D341Med (cell line): ENCODE measurements at places on chromosomes 4 and X.

- peak; percentile 39 for DNase-seq
These were observed 334.9 kb downstream of the DCTD start for GRCh38 chr4:182582245-182582644.

DNA sequence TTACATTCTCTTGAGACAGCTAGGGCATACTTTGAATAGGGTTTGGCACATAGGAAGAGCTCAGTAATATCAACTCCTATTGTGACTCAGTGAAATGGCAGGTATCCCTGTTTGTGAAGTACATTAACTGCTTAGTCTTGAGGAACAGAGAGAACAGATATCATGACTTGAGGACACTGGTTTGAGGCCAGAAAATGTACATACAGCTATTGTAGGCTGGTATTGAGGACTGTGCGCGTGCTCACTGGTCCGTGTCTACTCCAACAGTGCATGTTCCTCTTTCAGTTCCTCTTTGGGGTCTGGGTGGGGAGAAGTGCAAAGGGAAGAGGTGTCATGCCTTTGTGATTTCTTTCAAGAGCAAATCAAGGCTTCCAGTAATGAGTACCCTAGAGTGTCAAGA, 34.6 kb upstream of the TBC1D9 start:
- DNase-seq, result no peak

DNA sequence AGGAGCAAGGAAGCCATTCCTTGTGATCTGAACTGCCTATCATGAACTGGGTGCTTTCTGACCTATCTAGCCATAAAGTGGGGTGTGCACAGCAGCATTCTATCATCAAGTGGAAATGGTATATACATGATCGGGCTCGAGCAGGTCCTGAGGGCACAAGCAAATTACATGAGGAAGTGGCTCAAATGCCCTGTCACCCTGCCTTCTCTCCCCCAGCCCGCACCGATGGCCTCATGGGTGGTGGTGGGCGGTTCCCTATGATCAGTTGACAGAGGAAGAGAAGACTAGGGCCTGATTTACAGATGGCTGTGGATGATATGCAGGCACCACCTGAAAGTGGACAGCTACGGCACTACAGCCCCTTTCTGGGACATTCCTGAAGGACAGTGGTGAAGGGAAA, 46.3 kb upstream of the BCLAF3 start:
- no peak for DNase-seq

- DNase-seq, result no peak
These were observed 24.1 kb upstream of the ZDHHC15 start for GRCh38 chrX:75546724-75547511.

GRCh38 chr4:162659716-162660115, 495.9 kb upstream of the FSTL5 start:
- DNase-seq, result no peak

DNA sequence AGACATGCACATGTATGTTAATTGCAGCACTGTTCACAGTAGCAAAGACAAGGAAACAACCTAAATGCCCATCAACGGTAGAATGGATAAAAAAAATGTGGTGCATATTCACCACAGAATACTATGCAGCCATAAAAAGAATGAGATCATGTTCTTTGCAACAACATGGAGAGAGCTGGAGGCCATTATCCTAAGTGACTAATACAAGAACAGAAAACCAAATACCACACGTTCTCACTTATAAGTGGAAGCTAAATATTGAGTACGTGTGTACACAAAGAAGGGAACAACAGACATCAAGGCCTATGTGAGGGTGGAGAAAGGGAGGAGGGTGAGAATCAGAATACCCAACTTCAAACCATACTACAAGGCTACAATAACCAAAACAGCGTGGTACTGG, 17.4 kb upstream of the LNX1 start:
- no peak for DNase-seq

- no peak for DNase-seq
These were observed 91.9 kb upstream of the TMEM164 start for GRCh38 chrX:109911046-109911445.

DNA sequence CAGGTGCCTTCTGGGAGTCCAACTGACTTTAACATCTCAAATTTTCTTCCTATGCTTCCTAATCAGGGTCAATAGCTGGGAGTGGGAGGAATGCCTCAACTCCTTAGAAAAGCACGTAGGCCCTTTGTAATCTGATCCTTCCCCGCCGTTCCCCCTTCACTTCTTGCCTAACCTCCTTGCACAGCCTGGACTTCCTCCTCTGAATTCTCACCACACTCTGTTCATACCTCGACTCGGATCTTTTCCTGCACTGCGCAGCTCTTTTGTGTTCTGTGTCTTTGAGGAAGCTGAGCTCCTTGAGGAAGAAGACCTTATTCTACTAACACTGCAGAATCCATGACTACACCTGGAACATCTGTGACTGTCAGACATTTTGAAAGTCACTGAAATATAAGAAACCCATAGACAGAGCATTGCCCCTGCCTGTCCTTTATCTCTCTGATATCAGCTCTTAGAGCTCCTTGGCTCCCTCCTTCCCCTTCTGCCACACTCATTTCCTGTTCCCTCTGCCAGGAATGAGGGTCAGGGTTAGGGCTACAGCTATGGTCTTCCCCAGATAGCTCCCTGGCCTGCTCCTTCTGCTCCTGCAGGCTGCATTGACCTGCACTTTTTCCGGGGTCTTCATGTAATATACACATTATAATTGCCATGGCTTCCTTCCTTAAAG, 140.2 kb upstream of the LDB2 start:
- no peak for DNase-seq

DNA sequence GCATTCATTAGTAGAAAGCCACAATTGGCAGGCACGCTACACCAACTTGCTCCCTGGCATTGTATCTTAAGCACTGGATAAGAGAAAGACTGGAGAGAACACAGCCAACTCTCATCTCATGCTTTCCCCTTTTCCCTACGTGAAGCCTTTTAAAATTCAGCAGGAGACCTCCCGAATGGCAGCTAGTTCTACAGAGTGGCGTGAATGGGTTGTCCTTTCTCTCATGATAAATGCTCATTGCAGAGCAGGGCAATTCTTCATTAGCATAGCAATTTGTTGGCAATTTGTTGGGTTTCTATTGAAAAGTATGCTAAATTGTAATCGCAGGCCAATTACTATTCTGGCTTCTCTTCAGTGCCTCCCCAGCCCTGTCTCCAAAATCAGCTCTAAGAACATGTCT, 48.0 kb downstream of the SEPTIN11 start:
- no peak for DNase-seq

DNA sequence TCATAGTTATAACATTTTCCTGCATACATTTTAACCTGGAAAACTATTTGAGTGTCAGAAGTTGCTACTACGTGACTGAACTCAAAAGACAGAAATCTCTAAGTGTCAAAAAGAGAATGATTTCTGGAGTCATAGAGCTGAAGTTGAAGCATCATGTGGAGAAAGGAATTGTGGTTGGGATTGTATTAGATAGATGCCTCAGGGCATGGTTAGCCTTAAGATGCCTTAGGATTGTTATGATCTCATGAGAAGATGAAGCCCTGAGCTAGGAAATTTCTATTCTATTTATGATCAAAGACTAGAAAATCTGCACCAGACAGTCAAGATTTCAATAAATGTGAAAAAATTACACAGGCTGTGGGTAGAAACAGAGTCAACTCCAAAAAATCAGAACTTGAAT, 20.2 kb downstream of the EPGN start:
- DNase-seq, result no peak

- no peak for DNase-seq
These were observed 73.3 kb downstream of the TMEM131L start for GRCh38 chr4:153539422-153539821.

GRCh38 chr4:73692254-73692653, 48.1 kb upstream of the CXCL8 start:
- no peak for DNase-seq

DNA sequence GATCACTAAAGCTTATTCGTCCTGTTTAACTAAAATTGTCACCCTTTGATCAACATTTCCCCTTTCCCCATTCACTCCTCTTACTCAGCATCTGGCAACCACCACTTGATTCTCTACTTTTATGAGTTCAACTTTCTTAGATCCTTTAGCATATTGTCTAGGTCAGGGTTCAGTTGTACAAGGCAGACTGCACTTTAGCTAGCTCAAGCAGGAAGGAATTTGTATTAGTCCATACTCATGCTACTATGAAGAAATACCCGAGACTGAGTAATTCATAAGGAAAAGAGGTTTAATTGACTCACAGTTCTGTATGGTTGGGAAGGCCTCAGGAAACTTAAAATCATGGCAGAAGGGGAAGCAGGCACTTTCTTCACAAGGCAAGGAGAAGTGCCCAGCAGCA, 44.3 kb downstream of the TASL start:
- DNase-seq, result no peak

DNA sequence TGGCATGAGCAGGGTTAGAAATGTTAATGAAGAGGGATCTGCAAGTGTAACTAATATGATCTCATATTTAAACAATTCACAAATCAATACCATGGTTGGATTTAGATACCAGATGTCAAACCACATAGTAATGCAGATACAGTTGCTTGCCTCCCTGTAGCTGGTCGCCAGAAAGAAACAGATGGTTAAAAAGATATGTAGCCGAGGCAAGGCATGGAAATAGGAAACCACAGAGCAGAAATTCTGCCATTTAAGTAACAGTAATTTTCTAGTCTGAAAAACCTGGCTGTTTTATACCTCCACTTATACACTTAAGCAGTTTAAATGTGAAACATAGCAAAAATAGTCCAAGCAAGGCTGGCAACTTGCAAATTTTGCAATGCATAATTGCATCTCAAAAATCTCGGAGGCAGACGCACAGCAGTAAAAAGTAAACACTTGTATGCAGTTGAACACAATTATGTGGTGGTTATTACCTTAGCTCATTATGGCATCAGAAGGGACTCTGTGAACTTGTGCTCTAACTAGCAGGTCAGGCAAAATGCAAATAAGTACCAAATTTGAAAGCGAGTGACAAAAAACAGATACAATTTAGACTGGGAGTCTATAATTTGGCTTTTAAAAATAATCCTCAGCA, 126.8 kb downstream of the NAA11 start:
- DNase-seq, result no peak

DNA sequence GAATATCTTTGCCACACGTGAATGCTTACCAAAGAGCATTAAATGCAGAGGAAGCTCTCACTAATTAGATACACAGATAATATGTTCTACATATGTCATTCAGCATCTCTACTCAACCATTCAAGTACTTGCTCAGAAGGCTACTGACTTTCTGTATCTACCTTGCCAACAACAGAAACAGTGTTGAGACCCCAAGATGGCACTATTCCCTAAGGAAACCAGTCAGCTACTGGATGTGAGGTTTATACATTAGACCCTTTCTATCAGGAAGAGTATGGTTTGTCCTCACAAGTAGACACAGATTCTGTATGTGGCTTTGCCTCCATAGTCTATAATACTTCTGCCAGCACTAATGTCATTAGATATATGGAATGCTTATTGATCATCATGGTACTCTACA, 443.9 kb upstream of the INTU start:
- peak; percentile 21 for DNase-seq

GRCh38 chr4:155787113-155787710, 28.4 kb downstream of the GUCY1B1 start:
- peak; percentile 55 for DNase-seq

DNA sequence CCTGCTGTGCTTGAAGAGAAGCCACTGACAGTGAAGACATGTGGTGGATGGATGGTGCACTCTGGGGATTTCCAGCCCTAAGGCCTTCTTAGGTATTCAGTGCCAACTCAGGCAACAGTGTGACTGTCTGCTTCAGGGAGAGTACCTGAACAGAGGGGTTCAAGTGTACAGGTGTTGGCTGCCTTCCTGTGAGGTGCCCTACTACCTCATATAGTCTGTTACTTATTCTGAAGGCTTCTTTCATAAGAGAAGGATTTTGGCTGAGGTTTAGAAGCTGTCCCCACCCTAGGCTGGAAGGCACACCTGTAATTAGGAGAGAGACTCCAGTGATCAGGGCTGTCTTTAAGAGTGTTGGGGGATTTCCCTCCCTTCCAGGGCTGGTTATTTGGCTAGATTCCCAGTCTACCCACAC, 1.8 kb downstream of the FTHL17 start:
- DNase-seq, result no peak
